Activated gamma-delta T cell treated with anti-CD3 and anti-CD28 coated beads, Interleukin-2, amount 50 U/mL, for 16 hours (primary cell): ENCODE measurements at places on chromosomes 1 and 21.

DNA sequence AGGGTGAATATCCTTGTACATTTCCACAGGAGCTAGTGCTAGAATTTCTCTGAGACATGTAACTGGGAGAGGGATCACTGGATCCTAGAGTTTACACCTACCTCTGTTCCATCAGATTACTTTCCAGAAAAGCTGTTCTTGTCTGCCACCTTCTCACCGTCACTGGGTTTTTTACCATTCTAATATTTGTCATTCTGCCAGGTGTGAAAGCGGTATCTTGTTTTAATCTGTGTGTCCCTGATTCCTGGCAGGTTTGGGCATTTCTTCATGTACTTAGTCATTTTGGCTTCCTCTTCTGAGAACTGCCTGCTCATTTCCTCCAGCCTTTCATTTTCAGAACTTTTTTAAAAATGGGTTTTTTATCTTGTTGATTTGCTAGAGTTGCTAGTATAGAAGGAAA lies 5.1 kb downstream of the PMF1 start:
- peak; percentile 29 for DNase-seq

- DNase-seq, result no peak
Measured at GRCh38 chr1:28229089-28229488, 3.7 kb downstream of the DNAJC8 start.

- DNase-seq, result no peak
Measured at GRCh38 chr1:239308701-239309333, 77.6 kb upstream of the CHRM3 start.

DNA sequence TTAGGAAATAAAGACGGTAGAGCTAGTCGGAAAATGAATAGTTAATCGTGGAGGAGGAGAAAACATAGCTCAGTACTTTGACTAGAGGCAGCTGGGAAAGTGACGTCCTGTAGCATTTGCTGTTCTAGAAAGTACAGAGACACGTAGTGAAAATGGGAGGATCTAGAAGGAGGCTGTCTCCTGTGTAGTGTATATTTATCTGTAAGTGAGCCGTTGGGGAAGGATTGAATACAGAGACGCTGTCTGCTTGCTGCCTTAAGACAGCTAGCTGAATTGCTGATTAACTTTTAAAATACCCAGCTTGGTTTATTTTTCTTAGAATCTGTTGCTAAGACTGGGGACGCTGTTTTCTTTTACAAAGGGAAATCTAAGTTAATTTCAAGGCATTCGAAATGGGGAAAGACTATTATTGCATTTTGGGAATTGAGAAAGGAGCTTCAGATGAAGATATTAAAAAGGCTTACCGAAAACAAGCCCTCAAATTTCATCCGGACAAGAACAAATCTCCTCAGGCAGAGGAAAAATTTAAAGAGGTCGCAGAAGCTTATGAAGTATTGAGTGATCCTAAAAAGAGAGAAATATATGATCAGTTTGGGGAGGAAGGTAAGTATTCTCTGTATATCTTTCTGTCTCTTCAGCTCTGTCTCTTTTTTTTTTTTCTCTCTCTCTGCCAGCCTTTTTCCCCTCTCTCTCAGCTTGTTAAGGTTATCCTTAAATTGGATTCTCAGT lies at the start of gene DNAJB4:
Gene DNAJB4 (plus strand): TSS at position 221 of the 729 bp plus-strand sequence. CDS start 172 bp downstream, at position 393.
- DNase-seq, result peak; percentile 37

- DNase-seq, result no peak
Measured at GRCh38 chr1:212781225-212781624, 10.4 kb downstream of the NSL1 start.

- DNase-seq, result no peak
Measured at GRCh38 chr1:118504221-118504644, 319.2 kb upstream of the SPAG17 start.

DNA sequence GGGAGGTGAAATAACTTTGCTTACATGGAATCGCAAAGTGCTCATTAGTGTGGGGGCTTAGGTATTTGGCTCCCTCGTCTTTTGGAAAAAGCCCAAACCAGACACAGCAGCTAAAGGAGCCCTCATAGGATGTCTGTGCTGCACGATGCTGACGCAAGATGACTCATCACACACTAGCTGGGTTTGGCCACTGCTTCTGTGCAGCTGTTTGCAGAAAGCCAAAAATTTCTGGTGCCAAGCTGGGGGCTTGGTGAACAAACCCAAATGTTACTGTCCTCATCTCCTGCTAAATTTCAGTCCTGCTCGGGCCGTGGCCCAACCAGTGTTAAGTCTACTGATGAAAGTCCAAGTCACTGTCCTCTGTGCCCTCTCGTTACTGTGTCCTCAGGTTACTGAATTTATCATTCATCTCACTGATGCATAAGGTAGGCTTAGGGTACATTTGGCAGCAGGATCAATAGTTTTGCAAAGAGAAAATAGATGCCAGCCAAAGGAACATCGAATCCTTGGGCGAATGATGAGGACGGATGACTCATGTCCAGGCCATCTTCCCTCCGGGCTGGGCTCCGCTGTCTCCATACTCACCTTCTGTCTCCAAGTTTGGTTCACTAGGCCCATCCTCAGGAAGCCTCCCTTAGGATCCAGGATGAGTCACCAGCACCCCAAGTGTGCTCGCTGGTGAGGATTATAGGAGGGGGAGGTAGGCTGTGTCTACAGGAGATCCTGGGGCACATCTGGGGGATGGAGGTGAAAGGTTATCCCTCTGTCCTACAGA lies 177.7 kb downstream of the ADSS2 start:
- no peak for DNase-seq

GRCh38 chr21:24781146-24781545 lies 826.1 kb downstream of the MRPL39 start:
- no peak for DNase-seq

DNA sequence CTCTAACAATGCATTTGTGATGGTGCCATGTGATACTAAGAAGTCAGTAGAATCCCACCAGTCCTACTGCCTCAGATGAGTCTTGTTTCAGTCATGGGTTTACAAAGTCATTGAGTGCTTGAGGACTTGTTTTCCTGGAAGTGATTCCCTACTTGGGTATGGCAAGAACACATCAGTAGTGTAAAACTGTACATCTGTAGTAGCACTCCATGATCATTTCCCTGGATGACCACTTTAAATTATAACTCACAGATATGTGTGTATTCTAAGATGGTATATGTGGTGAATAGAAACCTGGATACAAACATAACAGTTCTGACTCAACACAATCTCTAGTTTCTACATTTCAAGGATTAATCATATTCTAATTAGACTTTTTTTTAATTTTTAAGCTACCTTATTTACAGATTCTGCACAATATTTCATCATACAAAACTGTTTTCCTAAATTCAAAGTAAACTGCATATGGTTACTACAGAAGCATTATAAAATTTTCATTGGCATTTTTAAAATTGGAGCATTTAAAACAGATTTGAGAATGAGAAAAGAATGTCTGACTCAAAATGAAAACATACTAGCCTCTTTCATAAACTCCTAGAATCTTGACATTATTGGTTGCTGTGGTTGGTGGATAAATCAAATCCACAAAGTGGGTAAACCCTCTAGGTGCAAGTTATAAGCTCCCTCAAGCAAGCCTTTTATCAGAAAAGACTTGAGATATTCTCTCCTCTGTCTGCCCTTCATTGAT lies 6.8 kb upstream of the PSMG1 start:
- DNase-seq, result no peak

GRCh38 chr1:178937695-178938094 lies 66.8 kb upstream of the ANGPTL1 start:
- no peak for DNase-seq

DNA sequence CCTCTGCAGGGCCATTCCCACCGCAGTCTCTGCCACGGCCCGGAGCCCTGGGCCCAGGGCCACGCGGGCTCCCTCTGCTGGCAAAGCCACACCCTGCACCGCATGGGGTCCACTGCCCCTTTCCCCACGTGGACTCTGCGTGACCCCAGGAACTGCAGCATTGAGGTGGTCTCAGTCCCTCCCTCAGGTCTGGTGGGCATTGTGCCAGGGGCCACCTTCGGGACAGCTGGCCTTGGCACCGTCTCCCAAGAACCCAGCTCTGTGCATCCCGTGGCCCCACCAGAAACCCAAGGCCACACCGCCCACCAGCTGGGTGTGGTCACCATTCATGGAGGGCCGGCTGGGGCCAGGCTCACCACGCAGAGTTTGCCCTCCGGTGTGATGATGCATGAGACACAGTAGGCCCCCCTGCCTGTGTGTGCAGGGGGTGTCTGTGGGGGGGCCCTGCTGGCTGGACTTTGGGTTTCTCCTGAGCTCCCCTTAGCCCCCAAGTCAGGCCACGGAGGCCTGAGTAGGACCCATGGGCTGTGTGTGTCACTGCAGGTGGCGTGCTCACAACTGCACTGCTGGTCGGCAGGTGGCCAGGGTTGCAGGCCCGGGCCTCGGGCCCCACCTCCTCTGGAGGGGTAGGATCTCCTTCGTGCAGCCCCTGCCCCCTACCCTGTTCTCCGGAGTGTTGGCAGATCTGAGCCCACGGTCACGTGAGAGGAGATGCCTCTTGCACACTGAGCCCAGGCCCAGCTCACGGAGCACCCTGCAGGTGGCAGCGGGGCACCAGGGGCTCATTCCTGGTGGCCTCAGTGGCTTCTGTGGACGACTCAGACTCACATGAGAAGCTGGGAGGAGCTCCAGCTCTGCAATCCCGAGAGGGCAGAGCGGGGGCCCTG lies 5.8 kb downstream of the VWA1 start:
- peak; percentile 30 for DNase-seq

- no peak for DNase-seq
Measured at GRCh38 chr1:191865479-191865878, 292.8 kb upstream of the RGS18 start.

- DNase-seq, result no peak
Measured at GRCh38 chr1:198132060-198132781, 24.6 kb upstream of the NEK7 start.

- no peak for DNase-seq
Measured at GRCh38 chr1:159869173-159869572, 6.7 kb upstream of the VSIG8 start.

DNA sequence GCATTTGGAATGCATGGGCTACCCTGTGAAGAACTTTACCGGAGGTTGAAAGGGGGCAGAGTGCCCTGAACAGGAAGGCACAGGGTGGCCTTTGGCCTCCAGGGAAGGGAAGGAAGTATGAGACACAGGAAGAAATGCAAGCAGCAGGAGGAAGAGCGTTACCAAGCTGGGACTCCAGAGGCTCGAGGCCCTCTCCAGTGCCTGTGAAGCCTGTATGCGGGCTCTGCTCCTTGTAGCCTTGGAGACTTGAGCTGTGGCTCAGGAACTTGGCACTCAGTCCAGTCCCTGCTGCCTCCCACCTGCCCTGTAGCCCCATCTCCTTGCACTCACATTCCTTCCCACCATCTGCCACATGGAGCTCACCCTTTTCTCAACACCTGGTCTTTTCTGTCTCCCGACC lies 33.5 kb upstream of the RNF19B start:
- no peak for DNase-seq

DNA sequence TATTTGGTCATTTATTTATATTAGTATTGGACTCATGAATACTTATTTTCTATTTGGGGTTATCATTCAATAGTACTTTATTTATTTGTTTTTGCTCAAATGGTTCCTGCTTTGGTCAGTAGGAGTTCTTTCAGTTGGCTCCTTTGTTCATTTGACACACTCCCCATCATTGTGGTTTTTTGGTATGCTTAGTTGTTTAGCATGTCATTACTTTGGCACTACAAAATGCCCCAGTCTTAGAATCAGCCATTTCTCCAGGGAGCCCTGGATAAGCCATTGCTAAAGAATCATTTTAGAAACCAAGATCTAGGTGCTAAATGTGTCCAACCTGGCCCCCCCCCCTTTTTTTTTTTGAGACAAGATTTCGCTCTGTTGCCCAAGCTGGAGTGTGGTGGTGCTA lies 61.7 kb upstream of the MRPS6 start:
- DNase-seq, result no peak

GRCh38 chr1:933603-933940 lies 9.8 kb downstream of the SAMD11 start:
- DNase-seq, result no peak

- DNase-seq, result no peak
Measured at GRCh38 chr1:216215169-216215568, 208.1 kb downstream of the USH2A start.

DNA sequence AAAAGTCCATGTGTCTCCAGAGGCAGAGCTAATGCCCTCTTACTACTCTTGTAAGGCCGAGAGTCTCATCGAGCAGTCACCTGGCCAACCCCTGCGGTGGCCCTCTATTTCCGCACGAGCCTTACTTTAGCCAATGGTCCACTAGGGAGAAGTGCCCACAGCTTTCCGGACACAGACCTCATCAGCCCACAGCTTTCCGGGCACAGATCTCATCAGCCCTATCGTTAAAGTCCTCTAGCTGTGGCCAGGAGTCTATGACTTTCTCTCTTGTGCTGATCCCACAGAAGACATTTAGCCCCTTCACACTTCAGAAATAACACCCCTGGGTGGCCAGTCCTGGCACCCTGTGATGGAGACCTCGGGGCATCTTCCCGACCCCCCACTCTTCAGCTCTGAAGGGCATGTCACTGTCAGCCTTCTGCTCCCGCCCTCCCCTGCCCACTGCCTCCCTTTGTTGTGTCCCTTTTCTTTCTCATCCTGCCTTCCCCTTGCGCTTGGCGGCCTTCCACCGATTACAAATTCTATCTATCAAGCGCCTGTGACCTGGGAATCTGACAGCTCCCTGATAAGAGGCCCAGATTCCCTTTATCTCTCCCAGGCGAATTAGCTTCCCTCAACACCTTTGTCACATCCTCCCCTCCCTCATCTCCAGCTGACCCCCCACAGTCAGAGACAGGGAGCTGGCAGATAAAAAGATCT lies 161.0 kb downstream of the PLXNA2 start:
- no peak for DNase-seq

GRCh38 chr1:1917995-1918900 lies 831 bp downstream of the TMEM52 start:
- no peak for DNase-seq

DNA sequence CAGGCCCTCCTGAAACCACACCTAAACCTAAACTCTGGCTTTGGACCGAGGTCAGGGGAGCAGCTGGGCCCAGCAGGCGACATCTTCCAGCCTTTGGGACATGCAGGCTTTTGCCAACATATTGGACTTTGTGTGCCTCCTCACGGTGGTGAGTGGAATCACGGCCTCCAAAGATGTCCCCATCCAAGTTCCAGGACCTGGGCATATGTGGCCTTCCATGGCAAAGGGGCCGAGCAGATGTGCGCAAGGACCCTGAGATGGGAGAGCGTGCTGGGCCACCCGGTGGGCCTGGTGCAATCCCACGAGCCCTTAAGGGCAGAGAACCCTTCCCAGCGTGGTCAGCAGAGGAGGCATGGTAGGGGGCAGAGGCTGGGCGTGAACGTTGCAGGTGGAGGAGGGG lies 160.8 kb upstream of the C1orf174 start:
- DNase-seq, result no peak
